Mesenchymal stem cell (in vitro differentiated cells and primary cell): ENCODE measurements at places on chromosomes 2 and 18.

DNA sequence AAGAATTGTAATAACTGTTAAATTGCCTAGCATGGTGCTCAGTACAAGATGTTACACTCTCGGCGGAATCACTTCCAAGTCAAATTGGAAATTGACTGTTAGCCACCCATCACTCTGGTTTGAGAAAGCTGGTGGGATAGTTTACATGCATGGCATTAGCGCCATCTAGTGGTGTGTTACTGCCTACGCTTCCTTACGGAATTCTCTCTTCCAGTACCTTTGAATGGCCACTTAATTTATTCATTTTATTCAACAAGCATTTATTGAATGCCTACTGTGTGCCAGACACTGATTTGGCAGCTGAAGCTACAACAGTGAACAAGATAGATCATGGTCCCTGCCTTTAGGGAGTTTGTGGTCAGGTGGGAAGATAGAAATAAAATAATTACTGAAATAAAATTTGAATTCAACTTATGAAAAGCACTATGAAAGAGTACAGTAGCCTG, 171.2 kb downstream of the TMEM247 start:
- peak; percentile 82 for DNase-seq
- H3K27ac ChIP-seq, result no peak overlapping the region
- no peaks in the 10 kb centered on the region for H3K27me3 ChIP-seq
- no peak overlapping the region for H3K4me3 ChIP-seq
- H3K4me1 ChIP-seq, result no peaks in the 10 kb centered on the region
- no peaks in the 10 kb centered on the region for H3K36me3 ChIP-seq

- DNase-seq, result no peak
- H3K4me1 ChIP-seq, result no peaks in the 10 kb centered on the region
- no peaks in the 10 kb centered on the region for H3K36me3 ChIP-seq
- no peak overlapping the region for H3K27ac ChIP-seq
Observed at GRCh38 chr2:123596621-123597020, 428.5 kb upstream of the CNTNAP5 start.

DNA sequence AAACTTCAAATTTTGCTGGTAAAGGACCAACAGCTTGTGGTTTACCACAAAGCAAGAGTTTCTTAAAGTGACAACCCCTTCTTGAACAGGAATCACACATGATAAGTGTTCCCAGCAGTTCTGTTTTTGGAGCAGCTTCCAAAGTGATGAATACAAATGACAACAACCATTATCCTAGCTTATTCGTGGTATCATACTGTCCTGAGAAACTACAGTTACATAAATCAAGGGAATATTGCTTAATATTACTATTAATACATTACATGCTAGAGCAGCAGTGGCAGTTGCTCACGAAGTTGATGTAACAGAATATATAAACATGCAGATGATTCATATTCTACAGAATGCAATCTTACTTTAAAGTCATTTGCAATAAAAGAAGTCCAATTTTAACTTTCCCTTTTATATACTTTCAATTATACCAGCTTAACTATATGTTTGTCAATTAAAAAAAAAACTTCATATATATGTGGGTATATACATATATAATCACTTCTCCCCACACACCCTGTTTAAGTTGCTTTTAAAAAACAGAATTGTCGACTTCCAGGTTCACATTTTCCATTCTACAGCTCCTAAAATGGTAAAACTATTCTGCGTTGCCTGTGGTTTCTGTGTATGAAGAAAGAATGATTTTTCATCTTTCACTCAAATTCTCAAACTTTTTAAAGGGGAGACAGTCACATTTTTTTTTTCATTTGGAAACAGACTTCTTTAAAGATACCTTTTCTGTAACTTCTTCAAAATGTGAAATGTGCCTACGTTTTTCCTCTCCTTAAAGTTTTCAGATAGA, 713.6 kb downstream of the TDRD15 start:
- no peaks in the 10 kb centered on the region for H3K4me1 ChIP-seq
- H3K36me3 ChIP-seq, result no peaks in the 10 kb centered on the region
- no peaks in the 10 kb centered on the region for H3K27me3 ChIP-seq
- H3K27ac ChIP-seq, result peak overlapping the region; percentile 38
- DNase-seq, result peak; percentile 81
- H3K4me3 ChIP-seq, result peak overlapping the region; percentile 42

- no peaks in the 10 kb centered on the region for H3K36me3 ChIP-seq
- no peaks in the 10 kb centered on the region for H3K27me3 ChIP-seq
- H3K27ac ChIP-seq, result no peak overlapping the region
- no peak overlapping the region for H3K4me3 ChIP-seq
Observed at GRCh38 chr2:84160453-84160852, 298.6 kb downstream of the SUCLG1 start.

DNA sequence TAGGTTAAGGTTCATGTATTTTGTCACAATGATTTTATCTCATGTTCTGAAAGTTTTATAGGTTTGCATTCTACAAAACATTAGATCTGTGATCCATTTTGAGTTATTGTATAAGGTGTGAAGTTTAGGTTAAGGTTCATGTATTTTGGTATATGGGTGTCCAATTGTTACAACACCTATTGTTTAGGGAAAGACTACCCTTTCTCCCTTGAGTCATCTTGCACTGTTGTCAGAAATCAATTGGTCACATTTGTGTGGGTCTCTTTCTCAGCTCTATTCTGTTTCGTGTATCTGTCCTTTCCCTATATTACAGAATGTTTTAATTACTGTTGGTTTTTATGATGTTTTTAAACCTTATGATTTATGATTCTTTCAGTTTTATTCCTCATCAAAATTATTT, 192.3 kb downstream of the MCFD2 start:
- no peaks in the 10 kb centered on the region for H3K36me3 ChIP-seq
- DNase-seq, result no peak
- no peaks in the 10 kb centered on the region for H3K27me3 ChIP-seq
- peak overlapping the region; percentile 10 for H3K4me3 ChIP-seq
- H3K27ac ChIP-seq, result no peak overlapping the region

GRCh38 chr2:95309599-95309998, 12.5 kb downstream of the KCNIP3 start:
- no peak for DNase-seq
- no peaks in the 10 kb centered on the region for H3K36me3 ChIP-seq
- no peak overlapping the region for H3K4me3 ChIP-seq
- H3K27me3 ChIP-seq, result peaks cover 69% of the 10 kb centered on the region
- H3K4me1 ChIP-seq, result peaks cover 47% of the 10 kb centered on the region

GRCh38 chr18:49967171-49967570, 153.8 kb upstream of the ACAA2 start:
- no peaks in the 10 kb centered on the region for H3K27me3 ChIP-seq
- DNase-seq, result no peak

DNA sequence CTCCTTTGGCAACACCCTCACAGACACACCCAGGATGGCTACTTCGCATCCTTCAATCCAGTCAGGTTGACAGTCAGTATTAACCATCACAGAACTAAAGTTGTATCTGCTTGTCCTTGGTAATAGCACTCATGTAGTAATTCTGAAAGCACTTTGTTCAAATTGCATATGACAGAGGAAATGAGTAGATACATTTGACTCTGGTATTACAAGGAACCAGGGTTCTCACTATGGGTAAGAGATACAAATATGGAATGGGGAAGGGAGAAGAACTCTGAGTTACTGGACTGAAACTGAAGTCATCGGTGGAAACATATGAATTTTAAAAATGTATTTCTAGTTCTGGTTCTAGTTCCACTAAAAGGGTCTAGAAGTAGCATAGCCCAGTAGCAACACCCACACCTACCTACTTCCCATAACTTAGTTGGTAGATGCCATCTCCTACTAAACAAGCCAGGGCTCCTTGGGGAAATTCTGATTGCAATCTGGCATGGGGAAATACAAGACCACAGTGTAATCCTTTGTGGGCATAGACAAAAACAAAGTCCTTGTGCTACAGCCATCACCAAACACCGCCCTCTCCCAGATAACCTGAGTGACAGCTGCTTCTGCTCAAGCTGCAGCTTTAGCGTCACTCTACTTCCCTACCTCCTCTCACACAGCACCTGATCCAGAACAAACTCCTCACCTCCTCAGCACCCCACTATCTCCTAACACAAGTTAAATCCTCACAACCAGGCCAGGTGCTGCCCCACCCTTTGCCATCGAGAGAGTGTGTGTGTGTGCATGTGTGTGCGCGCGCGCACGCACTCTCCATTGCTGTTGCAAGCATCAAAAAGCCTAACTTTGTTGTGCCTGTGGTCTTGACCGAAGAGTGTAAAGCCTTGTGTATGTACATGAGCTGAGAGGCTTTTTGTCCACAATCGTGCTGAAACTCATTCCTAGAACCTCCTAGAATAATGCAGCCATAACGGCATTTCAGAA, 31.4 kb upstream of the CD226 start:
- H3K27ac ChIP-seq, result no peak overlapping the region
- no peaks in the 10 kb centered on the region for H3K27me3 ChIP-seq
- H3K4me1 ChIP-seq, result no peaks in the 10 kb centered on the region
- no peak for DNase-seq
- peaks cover 22% of the 10 kb centered on the region for H3K36me3 ChIP-seq
- no peak overlapping the region for H3K4me3 ChIP-seq

- H3K4me3 ChIP-seq, result no peak overlapping the region
- no peak overlapping the region for H3K27ac ChIP-seq
- H3K27me3 ChIP-seq, result no peaks in the 10 kb centered on the region
- H3K36me3 ChIP-seq, result peaks cover 31% of the 10 kb centered on the region
Observed at GRCh38 chr2:205721057-205721449, 38.8 kb downstream of the NRP2 start.

DNA sequence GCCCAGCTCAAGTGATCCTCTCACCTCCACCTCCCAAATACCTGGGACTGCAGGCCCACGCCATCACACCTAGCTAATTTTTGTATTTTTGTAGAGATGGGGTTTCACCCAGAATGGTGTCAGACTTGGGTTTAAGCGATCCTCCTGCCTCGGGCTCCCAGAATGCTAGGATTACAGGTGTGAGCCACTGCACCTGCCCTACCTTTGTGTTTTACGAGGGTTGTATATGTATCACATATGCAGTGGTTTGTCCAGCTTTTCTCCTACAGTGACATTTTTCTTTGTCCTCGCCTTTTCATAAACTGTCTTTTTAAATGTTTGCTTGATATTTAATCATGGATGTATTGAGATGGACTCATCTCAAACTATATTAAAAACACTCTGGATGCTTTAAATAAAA, 38.5 kb downstream of the AGAP1 start:
- no peaks in the 10 kb centered on the region for H3K27me3 ChIP-seq
- H3K4me3 ChIP-seq, result no peak overlapping the region
- H3K27ac ChIP-seq, result no peak overlapping the region
- H3K4me1 ChIP-seq, result peaks cover 13% of the 10 kb centered on the region

- H3K4me3 ChIP-seq, result no peak overlapping the region
- no peaks in the 10 kb centered on the region for H3K36me3 ChIP-seq
- H3K27me3 ChIP-seq, result no peaks in the 10 kb centered on the region
- H3K4me1 ChIP-seq, result no peaks in the 10 kb centered on the region
- no peak overlapping the region for H3K27ac ChIP-seq
Observed at GRCh38 chr2:58911877-58912276, 670.8 kb upstream of the FANCL start.

GRCh38 chr2:205655779-205656456, 26.4 kb upstream of the NRP2 start:
- H3K36me3 ChIP-seq, result no peaks in the 10 kb centered on the region
- DNase-seq, result no peak
- peaks cover 6% of the 10 kb centered on the region for H3K27me3 ChIP-seq

DNA sequence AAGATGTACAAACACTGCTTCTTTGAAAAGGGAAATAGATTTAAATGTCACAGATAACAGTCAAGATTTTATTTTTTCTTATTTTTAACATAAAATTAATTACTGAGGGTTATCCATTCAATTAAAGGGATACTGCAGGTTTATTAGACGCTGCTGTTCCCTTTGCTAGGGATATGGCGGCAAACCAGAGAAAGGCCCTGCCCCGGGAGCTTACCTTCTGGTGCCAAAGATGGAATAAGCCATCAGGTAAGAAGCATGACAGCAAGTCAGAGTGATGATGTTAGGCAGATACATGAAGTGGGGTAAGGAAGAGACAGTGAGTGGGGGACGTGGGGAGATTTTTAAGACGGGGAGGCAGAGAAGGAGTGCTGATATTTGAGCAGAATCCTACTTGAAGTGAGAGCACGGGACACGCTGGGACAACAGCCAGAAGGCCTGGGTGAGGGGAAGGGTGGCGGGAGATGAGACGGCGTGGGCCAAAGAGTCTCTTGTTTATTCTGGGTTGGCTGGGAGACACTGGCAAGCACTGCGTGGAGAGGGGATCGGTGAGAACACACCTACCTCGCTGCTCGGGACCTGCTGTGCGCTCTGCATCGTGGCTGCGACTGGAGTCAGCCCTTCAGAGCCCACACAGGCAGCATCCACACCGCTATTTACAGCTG, 250.5 kb upstream of the TMEM200C start:
- no peaks in the 10 kb centered on the region for H3K4me1 ChIP-seq
- no peak overlapping the region for H3K4me3 ChIP-seq
- DNase-seq, result no peak
- no peak overlapping the region for H3K27ac ChIP-seq
- no peaks in the 10 kb centered on the region for H3K27me3 ChIP-seq

DNA sequence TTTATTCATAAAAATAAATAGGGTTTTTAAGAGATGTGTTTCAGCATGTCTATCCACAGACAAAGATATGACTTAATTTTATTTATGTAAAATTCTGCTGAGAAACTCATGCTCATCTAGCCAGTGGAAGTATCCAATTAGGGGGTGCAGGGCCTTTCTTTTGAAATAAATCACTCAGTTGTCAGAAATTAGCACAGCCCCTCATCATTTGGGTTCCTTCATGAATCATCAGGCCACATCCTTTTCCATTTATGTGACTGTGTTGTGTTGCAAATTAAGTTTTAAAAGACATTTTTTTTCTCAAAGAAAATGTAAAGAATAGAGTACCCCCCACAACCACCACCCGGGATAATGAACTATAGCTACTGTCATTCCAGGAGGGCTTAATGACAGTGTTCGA, 185.8 kb downstream of the NRP2 start:
- H3K27me3 ChIP-seq, result no peaks in the 10 kb centered on the region
- no peaks in the 10 kb centered on the region for H3K36me3 ChIP-seq
- H3K4me1 ChIP-seq, result no peaks in the 10 kb centered on the region
- H3K4me3 ChIP-seq, result no peak overlapping the region

DNA sequence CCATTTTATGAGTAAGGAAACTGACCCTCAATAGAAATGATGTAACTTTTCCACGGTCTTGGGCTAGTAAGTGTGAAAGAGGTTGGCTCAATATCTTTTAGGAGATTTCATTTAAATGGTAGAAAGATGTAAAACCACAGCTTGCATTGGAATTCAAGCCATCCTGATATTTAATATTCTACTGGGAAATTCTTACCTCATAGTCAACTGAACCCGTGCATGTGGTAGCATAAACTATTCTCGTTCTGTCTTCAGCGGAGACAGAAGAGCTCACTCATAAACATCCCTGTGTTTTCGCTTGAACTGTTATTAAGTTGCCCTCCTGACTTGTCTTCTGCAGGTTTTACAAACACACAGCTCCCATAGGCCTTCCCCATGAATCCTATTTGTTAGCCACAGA, 8.5 kb upstream of the SPATS2L start:
- DNase-seq, result no peak

- H3K4me3 ChIP-seq, result no peak overlapping the region
- H3K36me3 ChIP-seq, result no peaks in the 10 kb centered on the region
- DNase-seq, result no peak
- no peak overlapping the region for H3K27ac ChIP-seq
- no peaks in the 10 kb centered on the region for H3K4me1 ChIP-seq
- no peaks in the 10 kb centered on the region for H3K27me3 ChIP-seq
Observed at GRCh38 chr2:58514252-58514651, 273.1 kb upstream of the FANCL start.

- peak overlapping the region; percentile 35 for H3K4me3 ChIP-seq
- no peak overlapping the region for H3K27ac ChIP-seq
- no peaks in the 10 kb centered on the region for H3K27me3 ChIP-seq
- no peak for DNase-seq
- H3K4me1 ChIP-seq, result peaks cover 3% of the 10 kb centered on the region
Observed at GRCh38 chr18:12092398-12093229, 1.0 kb upstream of the ANKRD62 start.
